CD4-positive, alpha-beta T cell treated with Interferon alpha-2 for 1 hour (primary cell): ENCODE measurements at places on chromosomes 1 and 21.

DNA sequence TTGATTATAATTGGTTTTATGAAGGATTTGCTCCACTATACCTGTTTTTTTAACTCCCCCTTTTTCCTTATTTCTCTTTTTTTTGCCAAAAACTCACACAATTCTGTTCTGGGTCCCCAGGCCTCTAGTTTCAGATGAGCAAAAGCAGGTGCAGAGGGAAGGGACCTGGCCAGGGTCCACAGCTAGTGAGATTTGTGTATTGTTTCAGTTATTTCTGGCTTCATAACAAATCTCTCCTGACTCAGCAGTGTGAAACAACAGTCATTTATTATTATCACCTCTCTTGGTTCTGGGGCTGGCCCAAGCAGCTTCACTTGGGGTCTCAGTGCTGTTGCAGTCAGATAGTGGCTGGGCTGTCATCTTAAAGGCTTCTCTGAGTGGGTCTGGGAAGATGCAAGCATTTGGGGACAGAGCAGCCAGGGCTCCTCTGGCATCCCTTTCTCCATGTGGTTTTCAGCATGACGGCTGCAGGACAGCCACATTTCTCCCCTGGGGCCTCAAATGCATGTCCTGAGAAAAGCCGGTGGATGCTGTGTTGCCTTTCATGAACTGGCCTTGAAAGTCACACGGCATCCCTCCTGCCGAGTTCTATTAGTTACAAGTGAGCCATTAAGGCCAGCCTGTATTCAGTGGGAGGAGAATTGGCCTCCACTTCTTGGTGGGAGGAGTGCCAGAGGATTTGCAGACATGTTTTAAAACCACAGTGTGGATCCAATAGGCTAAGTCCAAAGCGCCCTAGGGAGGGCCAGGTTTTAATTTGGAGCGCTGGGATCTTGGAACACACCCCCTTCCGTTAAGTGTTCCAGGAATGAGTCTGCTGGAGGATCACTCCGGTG is 137.1 kb downstream of the CAMTA1 start:
- no peak for DNase-seq

- DNase-seq, result no peak
These were observed 117.1 kb upstream of the ZNF644 start for GRCh38 chr1:91138959-91139358.

DNA sequence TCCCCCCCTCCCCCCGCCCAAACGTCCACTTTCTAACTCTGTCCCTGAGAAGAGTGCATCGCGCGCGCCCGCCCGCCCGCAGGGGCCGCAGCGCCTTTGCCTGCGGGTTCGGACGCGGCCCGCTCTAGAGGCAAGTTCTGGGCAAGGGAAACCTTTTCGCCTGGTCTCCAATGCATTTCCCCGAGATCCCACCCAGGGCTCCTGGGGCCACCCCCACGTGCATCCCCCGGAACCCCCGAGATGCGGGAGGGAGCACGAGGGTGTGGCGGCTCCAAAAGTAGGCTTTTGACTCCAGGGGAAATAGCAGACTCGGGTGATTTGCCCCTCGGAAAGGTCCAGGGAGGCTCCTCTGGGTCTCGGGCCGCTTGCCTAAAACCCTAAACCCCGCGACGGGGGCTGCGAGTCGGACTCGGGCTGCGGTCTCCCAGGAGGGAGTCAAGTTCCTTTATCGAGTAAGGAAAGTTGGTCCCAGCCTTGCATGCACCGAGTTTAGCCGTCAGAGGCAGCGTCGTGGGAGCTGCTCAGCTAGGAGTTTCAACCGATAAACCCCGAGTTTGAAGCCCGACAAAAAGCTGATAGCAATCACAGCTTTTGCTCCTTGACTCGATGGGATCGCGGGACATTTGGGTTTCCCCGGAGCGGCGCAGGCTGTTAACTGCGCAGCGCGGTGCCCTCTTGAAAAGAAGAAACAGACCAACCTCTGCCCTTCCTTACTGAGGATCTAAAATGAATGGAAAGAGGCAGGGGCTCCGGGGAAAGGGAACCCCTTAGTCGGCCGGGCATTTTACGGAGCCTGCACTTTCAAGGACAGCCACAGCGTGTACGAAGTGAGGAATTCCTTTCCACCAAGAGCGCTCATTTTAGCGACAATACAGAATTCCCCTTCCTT is 158.1 kb downstream of the RUNX1 start:
- no peak for DNase-seq

GRCh38 chr1:167708940-167709389 is 12.8 kb upstream of the MPZL1 start:
- no peak for DNase-seq

- DNase-seq, result no peak
These were observed 6.4 kb downstream of the RPS6KC1 start for GRCh38 chr1:213057264-213058059.

DNA sequence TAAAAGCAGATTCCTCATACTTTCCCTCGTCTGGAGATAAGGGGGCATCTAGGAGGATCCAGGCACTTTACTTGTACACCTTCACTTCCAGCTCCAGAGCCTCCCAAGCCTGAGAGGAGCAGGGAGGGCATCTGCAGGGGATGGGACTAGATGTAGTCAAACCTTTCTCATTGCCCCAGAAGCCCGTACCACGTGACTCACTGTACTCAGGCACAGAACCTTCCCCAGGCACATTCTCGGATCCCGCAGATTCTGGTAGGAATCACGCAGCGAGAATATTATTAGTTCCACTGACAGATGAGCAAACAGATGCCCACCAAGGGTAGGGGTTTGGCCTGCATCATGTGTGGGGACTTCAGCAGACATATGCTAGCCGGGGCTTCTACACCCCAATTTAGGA is 25.2 kb upstream of the TNR start:
- no peak for DNase-seq

DNA sequence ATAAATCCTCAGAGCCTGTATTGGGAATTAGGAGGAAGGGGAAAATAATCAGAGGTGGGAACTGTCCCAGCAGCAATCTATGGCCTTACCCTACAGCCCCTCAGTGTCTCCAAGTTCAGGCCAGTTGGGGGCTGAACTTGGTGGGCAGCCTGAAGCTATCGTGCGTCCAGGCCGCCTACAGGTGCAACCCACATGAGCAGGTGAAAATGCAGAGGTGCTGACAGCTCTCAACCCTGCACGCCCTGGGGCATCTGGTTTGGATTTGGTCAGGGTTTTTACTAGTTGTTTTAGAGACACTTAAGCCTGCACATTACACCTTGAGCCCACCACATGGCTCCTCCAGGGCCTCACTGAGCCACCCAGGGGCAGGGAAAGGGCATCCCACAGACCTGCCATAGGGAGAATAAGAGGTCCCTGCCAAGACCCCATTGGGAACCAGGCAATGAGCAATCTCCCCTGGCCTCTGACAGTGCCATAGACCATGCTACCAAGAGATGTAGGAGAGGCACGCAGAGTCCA is 209.5 kb downstream of the FOXD2 start:
- no peak for DNase-seq

GRCh38 chr1:214022229-214022791 is 34.5 kb downstream of the PROX1 start:
- no peak for DNase-seq

DNA sequence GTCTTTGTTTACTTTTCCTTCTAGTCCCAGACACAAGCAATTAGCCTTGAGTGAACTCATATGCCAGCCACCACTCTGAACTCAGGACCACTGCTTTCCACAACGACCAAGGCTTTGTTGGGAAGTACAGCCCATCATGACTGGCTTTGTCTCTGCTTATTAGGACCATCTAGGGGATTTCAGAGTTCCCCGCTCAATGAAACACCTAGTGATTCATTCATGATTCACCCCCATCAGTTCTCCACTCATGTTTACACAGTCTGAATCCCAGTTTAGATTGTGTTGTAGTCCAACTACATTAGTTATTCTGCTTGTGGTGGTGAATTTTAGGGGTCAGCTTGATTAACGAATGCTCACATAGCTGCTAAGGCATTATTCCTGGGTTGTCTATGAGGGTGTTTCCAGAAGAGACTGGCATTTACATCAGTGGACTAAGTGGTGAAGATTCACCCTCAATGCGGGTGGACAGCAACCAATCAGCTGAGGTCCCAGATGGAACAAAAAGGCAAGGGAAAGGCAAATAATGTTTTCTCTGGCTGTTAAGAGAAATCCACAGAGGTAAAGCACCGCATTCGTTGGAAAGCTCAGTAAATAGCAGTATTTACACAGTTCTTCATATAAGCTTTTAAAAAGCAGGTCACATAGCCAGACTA is 122.7 kb downstream of the RGS21 start:
- no peak for DNase-seq

GRCh38 chr1:176880955-176881595 is 283.4 kb downstream of the ASTN1 start:
- no peak for DNase-seq

GRCh38 chr1:21618561-21619374 is 50.4 kb downstream of the RAP1GAP start:
- no peak for DNase-seq

- no peak for DNase-seq
These were observed 11.5 kb downstream of the KTI12 start for GRCh38 chr1:52022133-52022532.

DNA sequence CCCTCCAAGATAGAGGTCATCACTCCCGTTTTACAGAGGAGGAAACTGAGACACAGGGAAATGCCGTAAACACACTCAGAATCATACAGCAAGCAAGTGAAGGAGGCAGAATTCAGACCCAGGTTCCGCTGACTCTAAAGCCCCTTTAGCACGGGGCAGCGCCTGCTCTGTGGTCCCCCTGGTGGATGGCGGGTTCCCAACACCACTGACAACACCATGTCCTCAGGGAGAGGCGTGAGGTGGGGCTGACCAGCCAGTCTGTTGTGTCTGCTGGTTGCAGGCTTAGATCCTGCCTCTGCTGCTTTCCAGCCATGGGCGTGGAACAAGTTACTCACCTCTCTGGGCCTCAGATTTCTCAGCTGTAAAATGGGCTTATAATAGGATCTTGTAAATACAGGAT is 617.3 kb downstream of the MATN1 start:
- no peak for DNase-seq

DNA sequence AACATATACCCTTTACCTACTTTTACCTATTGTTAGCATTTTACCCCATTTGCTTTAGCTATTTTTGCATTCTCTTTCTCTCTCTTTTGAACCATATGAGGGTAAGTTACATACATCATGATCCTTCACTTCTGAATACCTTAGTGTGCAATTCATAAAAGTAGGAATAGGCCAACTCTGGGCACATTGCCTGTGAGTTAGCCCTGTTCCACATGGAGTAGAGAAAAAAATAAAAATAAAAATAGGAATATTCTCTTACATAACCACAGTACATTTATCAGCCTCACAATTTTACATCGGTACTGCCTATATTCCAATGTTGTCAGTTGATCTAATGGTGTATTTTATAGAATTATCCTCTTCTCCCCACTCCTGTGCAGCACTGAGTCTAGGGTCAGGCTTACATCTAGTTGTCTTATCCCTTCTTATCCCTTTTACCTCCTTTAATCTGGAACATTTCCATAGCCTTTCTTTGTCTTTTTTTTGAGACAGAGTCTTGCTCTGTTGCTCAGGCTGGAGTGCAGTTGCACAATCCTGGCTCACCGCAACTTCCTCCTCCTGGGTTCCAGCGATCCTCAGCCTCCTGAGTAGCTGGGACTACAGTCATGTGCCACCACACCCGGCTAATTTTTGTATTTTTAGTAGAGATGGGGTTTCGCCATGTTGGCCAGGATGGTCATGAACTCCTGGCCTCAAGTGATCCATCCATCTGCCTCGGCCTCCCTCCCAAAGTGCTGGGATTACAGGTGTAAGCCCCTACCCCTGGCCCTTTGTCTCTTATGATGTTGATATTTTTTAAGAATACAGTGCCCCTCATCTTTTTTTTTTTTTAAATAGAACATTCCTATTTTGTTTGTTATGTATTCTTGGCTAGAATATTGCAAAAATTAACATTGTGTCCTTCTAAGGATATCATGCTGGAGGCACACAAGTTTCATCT is 11.1 kb upstream of the SLC30A1 start:
- peak; percentile 60 for DNase-seq

DNA sequence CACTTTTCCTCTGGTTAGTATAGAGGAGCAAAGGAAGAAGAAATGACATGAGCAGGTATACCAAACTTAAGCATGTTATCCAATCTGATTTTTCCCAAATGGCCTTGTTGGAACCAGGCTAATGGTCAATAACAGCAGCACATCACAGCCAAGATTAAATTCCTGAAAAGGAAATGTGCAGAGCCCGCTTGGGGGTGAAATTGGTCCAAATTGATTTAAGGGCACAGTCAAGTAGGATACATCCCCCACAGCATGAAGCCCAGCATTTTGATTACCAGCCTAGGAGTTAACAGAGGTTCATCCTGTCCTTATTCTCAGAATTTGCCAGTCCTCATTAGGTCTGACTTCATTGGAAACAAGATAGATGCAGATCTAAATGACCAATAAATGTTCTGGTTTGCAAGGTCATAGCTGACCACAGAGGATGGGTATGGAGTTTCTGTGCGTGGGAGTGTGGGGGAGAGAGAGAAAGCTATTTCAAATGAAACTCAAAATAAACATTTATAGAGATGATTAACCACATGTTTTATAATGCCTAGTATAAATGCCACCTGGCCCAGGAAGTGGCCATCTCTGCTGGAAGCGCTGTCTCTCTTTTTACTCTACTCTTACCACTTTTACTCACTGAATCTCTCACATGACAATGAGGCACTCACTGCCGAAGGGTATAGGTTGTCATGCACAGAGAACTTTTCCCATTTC is 38.7 kb downstream of the RGS5 start:
- DNase-seq, result no peak

DNA sequence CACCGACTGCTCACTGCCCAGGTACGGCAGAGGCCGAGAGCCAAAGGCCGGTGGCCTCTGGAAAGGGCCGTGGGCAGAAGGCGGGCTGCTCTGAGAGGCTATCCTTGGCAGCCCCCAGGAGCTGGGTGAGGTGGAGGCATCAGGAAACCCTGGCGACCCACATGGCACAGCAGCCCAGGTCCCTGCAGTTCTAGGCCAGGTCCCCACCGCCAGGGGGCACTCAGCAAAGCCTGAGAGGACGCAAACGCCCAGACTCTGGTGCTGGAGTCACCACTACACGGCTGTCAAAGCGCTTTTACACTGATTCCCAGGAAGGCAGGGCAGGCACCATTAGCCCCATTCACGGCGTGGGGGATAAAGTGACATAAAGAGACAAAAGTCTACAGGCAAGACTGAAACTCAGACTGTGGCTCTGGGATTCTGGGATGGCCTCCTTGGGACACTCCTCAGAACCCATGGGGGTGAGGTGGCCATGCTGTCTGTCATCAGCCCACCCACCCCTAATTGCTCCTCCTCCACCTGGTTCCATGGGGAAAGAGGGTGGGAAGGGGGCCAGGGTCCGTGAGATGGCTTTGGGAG is 4.9 kb downstream of the PLEKHG5 start:
- peak; percentile 86 for DNase-seq

GRCh38 chr1:79792219-79792930 is 785.8 kb upstream of the ADGRL4 start:
- DNase-seq, result no peak
